ENCODE measurements at places on chromosomes 5 and 9.
A peak's percentile ranks its signal among the peaks of the same experiment; 100 is the strongest.

DNA sequence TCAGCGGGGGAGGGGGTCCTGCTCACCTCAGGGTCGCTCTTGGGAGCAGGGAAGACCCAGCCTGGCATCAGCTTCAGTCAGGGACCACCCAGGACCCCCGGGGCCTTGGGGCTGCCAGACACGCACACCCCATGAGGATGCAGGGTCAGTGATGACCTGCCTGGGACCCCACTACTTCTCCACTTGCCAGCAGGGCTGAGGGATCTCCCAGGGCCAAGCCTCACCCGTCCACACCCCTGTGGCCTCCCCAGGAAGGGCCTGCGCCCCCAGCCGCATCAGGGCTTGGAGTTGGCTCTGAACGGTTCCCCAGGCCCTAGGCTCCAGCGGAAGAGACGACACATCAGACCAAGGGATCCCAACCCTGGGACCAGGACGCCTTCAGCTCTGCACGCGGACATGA lies 33.7 kb downstream of the SLC12A7 start:
- no peak overlapping the region for H3K4me3 ChIP-seq
- H3K27ac ChIP-seq = no peak overlapping the region
- H3K36me3 ChIP-seq = no peaks in the 10 kb centered on the region
- DNase-seq = no peak
- no peaks in the 10 kb centered on the region for H3K4me1 ChIP-seq

GRCh38 chr9:88559661-88560060 lies 24.7 kb downstream of the NXNL2 start:
- H3K4me1 ChIP-seq = no peaks in the 10 kb centered on the region
- no peaks in the 10 kb centered on the region for H3K27me3 ChIP-seq
- H3K36me3 ChIP-seq = no peaks in the 10 kb centered on the region
- no peak overlapping the region for H3K4me3 ChIP-seq

GRCh38 chr9:37749129-37749528 lies 4.5 kb upstream of the TRMT10B start:
- no peaks in the 10 kb centered on the region for H3K36me3 ChIP-seq
- H3K4me1 ChIP-seq = peaks cover 6% of the 10 kb centered on the region
- DNase-seq = no peak
- no peak overlapping the region for H3K4me3 ChIP-seq
- H3K27ac ChIP-seq = no peak overlapping the region
- H3K27me3 ChIP-seq = no peaks in the 10 kb centered on the region

DNA sequence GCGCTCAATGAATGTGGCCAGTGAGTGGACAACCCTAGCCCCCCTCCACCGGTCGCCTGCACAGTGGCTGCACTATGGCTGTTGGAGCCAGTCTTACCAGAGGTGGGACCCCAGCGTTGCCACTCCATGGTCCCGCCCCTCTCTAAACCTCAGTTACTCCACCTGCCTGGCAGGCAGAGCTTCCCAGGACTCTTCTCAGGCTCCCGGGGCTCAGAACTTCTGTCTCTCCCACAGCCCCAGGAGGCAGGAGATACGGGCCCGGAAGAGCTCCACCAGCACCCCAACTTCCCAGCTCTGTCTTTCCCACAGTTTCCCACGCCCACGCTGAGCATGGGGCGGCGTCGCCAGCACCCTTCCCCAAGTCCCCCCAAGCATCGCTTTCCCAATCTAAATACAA lies 975 bp downstream of the RASGEF1C start:
- H3K4me1 ChIP-seq = no peaks in the 10 kb centered on the region
- DNase-seq = no peak
- no peaks in the 10 kb centered on the region for H3K27me3 ChIP-seq
- H3K36me3 ChIP-seq = no peaks in the 10 kb centered on the region

- DNase-seq = no peak
- no peak overlapping the region for H3K27ac ChIP-seq
- H3K4me3 ChIP-seq = peak overlapping the region; percentile 29
- peaks cover 7% of the 10 kb centered on the region for H3K27me3 ChIP-seq
Measured at GRCh38 chr5:78647351-78647818, 1.2 kb downstream of the LHFPL2 start.

- no peak overlapping the region for H3K4me3 ChIP-seq
- no peaks in the 10 kb centered on the region for H3K36me3 ChIP-seq
- H3K4me1 ChIP-seq = no peaks in the 10 kb centered on the region
- H3K27ac ChIP-seq = no peak overlapping the region
- DNase-seq = no peak
Measured at GRCh38 chr9:72950875-72951442, 1.9 kb downstream of the ALDH1A1 start.

DNA sequence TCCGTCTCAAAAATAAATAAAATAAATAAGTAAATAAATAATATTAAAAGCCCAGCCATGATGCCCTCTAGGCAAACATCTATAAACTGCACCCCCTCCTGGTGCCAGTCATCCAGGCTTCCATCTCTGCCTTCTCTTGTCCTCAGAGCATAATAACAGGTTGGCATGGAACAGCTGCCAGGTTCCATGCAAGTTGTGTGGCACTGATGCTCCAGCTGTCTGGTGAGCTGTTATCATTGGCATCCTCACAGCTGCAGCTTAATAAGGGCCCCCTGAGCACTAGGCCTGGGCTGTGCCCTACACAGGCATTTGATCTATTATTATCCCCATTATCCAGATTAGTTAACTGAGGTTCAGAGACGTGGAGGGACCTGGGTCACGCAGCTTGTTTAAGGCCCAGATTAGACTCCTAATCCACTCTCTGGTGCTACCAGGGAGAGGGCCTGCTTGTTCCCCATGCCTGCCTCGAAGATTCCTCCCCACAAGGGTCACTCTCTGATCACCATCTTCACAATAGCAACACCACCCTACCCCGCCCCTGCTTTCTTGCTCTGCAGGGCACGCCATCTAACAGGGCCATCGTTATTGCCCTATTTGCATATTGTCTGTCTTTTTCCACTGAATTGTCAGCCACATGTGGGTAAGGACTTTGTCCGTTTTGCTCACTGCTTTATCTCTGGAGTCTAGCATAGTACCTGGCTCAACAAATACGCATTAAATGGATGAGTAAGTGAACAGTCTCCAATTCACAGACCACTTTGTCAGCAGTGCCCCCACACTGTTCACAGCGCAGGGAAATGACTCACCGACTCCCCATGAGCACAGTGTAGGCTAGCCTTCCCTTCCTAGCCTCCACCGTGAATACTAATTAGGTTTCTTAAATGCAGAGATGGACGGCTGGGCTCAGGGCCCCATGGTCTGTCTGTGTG lies 1.5 kb upstream of the DNM1 start:
- H3K4me3 ChIP-seq = no peak overlapping the region
- no peaks in the 10 kb centered on the region for H3K27me3 ChIP-seq
- peaks cover 8% of the 10 kb centered on the region for H3K4me1 ChIP-seq
- H3K36me3 ChIP-seq = no peaks in the 10 kb centered on the region
- no peak for DNase-seq

Measured in naive thymus-derived CD4-positive, alpha-beta T cell (primary cell).